Activated CD4-positive, alpha-beta memory T cell treated with anti-CD3 and anti-CD28 coated beads, Interleukin-2, amount 10 ng/mL, durations not matched to agents 7 days and 5 days (primary cell): ENCODE measurements at places on chromosomes 12 and 14. TPM values are rescaled to one million over a fixed set of nuclear protein-coding genes. Genes with fewer than 3 reads are reported as not detected.

TEX22 gene
- 4.4 TPM for total RNA-seq

GALNT4 gene
- 23.3 TPM for total RNA-seq

KCNA5 gene
- not detected for total RNA-seq

CLEC2B gene
- total RNA-seq, result 79.7 TPM

SLCO1A2 gene
- not detected for total RNA-seq

PDZRN4 gene
- total RNA-seq, result not detected

MGAT4C gene
- total RNA-seq, result not detected

RNU4-1 gene
- 2,156 TPM for total RNA-seq

VWF gene
- total RNA-seq, result not detected

DNA sequence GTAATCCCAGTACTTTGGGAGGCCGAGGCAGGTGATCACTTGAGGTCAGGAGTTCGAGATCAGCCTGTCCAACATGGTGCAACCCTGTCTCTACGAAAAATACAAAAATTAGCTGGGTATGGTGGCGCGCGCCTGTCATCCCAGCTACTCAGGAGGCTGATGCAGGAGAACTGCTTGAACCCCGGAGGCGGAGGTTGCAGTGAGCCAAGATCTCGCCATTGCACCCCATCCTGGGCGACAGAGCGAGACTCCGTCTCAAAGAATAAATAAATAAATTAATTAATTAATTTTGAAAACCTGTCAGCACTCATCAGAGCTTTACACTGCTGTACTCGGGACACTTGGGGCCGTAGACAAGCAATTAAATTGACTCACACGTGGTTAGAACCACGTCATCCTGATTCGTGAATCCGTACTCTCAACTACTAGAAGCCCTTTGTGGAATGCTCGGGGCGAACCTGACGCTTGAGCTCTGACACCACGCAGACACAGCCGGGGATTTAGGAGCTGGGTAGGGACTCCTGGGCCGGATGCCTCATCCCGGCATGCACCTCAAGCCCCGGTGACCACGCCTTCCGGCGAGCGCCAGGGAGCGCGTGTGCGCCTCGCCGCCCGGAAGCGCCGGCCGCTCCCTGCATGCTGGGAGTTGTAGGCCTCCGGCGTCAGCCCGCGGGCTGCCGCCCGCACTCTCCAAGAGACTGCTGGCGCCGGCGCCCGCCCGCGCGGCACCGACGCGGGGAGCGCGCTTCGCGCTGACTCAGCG lies at the start of gene XPOT:
TSS of gene XPOT (plus strand) at position 686 of the 763 bp plus-strand sequence. CDS start 5,644 bp downstream, outside the sequence.
- peaks cover 15% of the 10 kb centered on the region for H3K36me3 ChIP-seq
- peaks cover 56% of the 10 kb centered on the region for H3K4me1 ChIP-seq
- peak within 1 kb of the TSS; percentile 98 for H3K4me3 ChIP-seq
- DNase-seq, result peak; percentile 95
- H3K27ac ChIP-seq, result peak within 1 kb of the TSS; percentile 97

DNA sequence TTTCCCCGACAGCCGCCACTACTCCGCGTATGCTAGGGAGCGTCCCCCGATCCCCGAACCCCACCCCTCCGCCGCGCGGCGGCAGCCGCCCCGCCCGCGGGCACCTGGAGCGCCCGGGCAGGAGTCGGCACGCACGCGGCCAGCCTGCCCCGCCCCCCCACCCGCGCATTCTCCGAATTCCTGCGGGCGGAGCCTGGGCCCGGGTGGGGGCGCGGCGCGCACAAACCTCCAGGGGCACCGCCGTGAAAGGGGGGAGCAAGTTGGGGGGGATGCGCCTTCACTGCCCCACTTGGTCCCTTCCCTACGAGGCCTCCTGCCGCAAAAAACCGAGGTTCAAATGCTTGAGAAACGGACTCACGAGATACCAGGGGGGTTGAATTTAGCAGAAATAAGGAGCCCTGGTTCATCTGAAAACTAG lies 1.7 kb downstream of the AJUBA start:
- DNase-seq, result no peak
- peaks cover 31% of the 10 kb centered on the region for H3K27me3 ChIP-seq
- H3K27ac ChIP-seq, result no peak overlapping the region
- H3K4me3 ChIP-seq, result peak overlapping the region; percentile 31
- no peaks in the 10 kb centered on the region for H3K36me3 ChIP-seq

DNA sequence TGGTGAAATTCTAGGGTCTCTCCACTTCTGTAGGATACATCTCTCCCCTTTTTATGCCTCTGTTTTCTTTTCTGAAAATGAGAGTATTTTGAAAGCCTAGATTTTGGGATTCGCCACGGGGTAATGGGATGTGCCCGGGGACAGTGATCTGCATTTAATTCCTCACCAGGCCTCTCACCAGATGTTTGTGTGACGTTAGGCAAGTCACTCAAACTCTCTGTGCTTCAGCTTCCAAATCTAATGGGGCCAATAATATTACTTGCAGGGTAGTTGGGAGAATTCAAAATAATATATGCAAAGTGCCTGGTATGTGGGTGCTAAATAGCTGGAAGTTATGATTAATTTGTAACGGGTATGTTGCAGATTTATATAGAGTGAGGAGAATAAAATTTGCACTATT lies 78.8 kb downstream of the C12orf75 start:
- H3K27ac ChIP-seq, result no peak overlapping the region
- peaks cover 15% of the 10 kb centered on the region for H3K4me1 ChIP-seq
- H3K36me3 ChIP-seq, result peaks cover 6% of the 10 kb centered on the region
- H3K27me3 ChIP-seq, result no peaks in the 10 kb centered on the region
- no peak for DNase-seq

GRCh38 chr14:100780646-100781355 lies 45.1 kb upstream of the MEG3 start:
- H3K27ac ChIP-seq, result no peak overlapping the region
- no peaks in the 10 kb centered on the region for H3K36me3 ChIP-seq
- peak; percentile 11 for DNase-seq
- no peak overlapping the region for H3K4me3 ChIP-seq

DNA sequence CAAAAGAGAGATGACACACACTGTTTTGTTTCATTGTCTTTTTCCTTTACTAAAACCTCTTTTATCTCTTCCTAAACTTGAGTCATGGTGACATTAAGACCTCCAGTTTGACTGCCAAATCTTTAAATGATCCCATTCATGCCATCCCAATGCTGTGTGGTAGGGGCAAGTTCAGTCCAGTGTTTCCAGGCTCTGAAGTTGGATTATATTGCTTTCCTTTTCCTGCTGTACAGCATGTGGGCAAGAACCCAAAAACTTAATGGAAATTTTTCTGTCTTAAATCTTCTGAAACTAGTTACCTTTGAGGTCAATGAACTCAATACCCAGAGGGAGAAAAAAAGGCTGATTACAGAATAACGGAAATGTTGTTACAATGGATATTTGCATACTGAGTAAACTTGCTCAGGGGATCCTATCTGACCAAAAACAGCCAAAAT lies 187.1 kb upstream of the FAR2 start:
- H3K4me1 ChIP-seq, result no peaks in the 10 kb centered on the region
- H3K4me3 ChIP-seq, result no peak overlapping the region
- H3K27ac ChIP-seq, result no peak overlapping the region
- H3K36me3 ChIP-seq, result no peaks in the 10 kb centered on the region
- H3K27me3 ChIP-seq, result peaks cover 11% of the 10 kb centered on the region

DNA sequence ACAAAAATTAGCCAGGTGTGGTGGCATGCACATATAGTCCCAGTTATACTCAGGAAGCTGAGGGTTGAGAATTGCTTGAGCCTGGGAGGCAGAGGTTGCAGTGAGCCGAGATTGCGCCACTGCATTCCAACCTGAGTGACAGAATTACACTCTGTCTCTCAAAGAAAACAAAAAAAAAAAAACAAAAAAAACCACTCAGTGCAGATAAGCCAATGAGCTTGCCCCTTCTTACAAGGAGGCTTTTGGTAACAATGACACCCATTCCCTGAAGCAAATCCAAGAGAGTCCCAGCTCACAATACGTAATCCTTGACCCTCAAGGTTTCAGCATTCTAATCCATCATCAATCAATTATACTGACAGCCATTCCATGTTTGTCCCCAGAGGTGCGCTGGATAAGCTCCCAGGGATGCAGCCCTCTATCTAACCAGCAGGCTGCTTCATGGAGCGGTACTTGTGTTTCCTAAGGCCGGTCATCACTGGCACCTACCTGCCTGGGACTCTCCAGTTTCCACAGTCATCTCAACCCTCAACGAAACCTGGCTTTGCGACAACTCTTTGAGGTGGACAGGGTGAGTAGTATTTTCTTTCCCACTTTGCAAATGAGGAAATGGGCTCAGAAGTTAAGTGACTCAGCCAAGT lies 12.4 kb downstream of the GCN1 start:
- H3K4me3 ChIP-seq, result no peak overlapping the region
- H3K27me3 ChIP-seq, result no peaks in the 10 kb centered on the region
- no peak overlapping the region for H3K27ac ChIP-seq
- H3K36me3 ChIP-seq, result peaks cover 71% of the 10 kb centered on the region
- no peak for DNase-seq

DNA sequence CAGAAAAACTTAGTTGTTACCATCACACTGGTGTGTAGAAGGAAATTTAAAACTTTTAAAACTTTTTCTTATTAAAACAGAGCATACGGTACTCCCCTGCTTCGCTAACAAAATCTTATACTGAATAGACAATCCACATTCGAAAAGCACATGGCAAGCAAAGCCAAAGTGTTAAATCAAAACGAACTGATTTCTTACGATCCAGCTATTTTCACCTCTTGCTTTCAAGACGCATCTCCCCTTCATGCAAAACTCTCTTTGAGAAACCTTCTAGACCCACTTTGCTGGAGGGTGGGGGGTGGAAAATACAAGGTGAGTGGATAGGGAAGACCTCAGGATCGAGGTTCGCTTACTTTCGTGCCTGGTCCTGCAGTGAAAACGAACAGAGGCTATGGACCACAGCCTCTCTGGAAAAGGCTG lies 328 bp downstream of the INTS13 start:
- H3K4me1 ChIP-seq, result peaks cover 52% of the 10 kb centered on the region
- peak overlapping the region; percentile 97 for H3K27ac ChIP-seq
- H3K4me3 ChIP-seq, result peak overlapping the region; percentile 94
- H3K36me3 ChIP-seq, result peaks cover 44% of the 10 kb centered on the region
- no peak for DNase-seq

GRCh38 chr12:117060246-117060928 lies 38.8 kb downstream of the TESC start:
- no peaks in the 10 kb centered on the region for H3K27me3 ChIP-seq
- peaks cover 38% of the 10 kb centered on the region for H3K4me1 ChIP-seq
- H3K4me3 ChIP-seq, result no peak overlapping the region
- no peaks in the 10 kb centered on the region for H3K36me3 ChIP-seq

GRCh38 chr14:69363055-69363454 lies 35.0 kb downstream of the ERH start:
- H3K4me1 ChIP-seq, result peaks cover 6% of the 10 kb centered on the region
- H3K4me3 ChIP-seq, result no peak overlapping the region
- DNase-seq, result no peak

GRCh38 chr12:28440081-28440608 lies 249.9 kb downstream of the CCDC91 start:
- H3K36me3 ChIP-seq, result no peaks in the 10 kb centered on the region
- H3K27ac ChIP-seq, result no peak overlapping the region
- H3K4me3 ChIP-seq, result no peak overlapping the region

DNA sequence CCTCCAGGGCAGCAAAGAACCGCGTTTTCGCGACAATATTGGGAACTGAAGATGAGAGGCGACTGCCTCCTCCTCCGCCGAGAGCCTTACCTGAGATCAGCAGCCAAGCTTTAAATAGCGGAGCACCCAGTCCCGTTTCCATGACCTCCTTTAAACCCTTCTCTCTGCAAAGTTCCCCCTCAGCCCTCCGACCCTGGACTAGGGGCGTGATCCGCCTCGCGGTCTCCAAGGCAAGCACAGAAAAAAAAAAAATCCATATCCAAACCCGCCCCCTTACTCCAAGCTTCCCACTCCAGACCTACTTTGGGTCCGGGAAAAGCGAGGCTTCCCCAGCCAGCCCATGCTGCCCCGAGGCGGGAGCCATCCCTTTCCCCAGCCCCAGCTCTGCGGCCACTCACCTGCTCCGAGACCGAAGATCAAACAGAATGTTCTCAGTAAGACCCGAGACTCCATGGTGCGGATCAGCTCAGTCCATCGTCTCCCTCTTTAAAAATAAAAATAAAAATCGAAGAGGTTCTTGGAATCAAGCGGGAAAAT lies 630 bp downstream of the NELL2 start:
- H3K27me3 ChIP-seq, result peaks cover 19% of the 10 kb centered on the region
- H3K4me3 ChIP-seq, result peak overlapping the region; percentile 82
- peak; percentile 19 for DNase-seq
- no peaks in the 10 kb centered on the region for H3K36me3 ChIP-seq

DNA sequence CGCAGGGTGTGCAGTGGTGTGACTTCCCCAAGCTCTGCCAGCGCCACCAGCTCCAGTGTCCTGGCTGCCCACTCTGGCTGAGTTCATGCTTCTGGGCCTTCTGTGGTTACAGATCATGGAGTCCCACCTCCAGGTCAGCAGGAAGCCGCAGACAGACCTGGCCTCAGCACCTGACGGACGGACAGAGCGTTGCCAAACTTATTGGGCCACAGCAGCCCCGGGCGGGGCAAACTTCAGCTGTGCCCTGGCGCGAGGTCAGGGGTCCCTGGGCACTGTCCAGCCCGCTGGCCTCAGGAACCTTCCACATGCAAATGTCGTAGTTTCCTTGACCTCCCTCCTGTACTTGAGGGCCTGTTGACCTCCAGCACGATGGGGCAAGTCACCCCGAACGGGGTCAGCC lies 11.2 kb downstream of the GPR132 start:
- no peaks in the 10 kb centered on the region for H3K27me3 ChIP-seq
- peaks cover 18% of the 10 kb centered on the region for H3K4me1 ChIP-seq
- no peak overlapping the region for H3K27ac ChIP-seq
- peaks cover 56% of the 10 kb centered on the region for H3K36me3 ChIP-seq

DNA sequence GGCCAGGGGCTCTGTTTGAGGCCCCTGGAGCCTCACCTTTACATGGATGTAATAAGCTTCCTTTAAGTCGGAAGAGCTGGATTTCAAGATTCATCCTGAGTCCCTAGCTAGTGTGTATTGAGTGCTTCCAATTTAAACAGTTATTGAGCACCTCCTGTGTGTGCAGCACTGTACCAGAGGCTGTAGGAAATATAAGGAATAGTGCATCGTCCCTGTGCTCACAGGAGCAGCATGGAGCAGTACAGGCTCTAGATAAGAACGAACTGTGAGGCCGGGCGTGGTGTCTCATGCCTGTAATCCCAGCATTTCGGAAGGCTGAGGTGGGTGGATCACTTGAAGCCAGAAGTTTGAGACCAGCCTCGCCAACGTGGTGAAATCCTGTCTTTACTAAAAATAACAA lies 65.8 kb upstream of the METAP2 start:
- no peak overlapping the region for H3K4me3 ChIP-seq
- no peak overlapping the region for H3K27ac ChIP-seq
- H3K36me3 ChIP-seq, result no peaks in the 10 kb centered on the region
- no peak for DNase-seq
- no peaks in the 10 kb centered on the region for H3K4me1 ChIP-seq

DNA sequence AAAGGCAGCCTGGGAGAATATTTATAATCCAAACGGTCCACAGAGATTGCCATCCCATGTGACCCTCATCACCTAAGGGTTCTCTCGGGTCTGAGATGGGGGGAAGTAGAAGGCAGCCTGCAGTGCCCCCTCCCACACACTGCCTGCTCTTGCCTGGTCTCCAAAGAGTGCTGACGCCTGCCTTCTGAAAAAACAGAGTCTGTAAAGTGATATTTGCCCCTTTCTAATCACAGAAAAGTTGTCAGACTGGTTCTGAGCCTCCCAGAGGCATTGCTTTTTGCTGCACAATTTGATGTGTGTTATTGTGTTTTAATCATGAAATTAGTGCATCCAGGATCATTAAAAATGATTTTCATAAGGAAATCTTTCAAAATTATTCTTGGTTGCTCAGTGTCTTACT lies 59.2 kb downstream of the TMEM30B start:
- H3K4me1 ChIP-seq, result peaks cover 12% of the 10 kb centered on the region
- peaks cover 3% of the 10 kb centered on the region for H3K36me3 ChIP-seq
- H3K4me3 ChIP-seq, result no peak overlapping the region
- DNase-seq, result no peak
- H3K27me3 ChIP-seq, result peaks cover 45% of the 10 kb centered on the region
